ENCODE measurements at places on chromosomes 3 and 15. TPM values are rescaled to one million over a fixed set of nuclear protein-coding genes. Genes with fewer than 3 reads are reported as not detected.

XIRP1 gene
- polyA plus RNA-seq, result not detected

GRCh38 chr3:196378146-196378841 is 40.1 kb upstream of the TM4SF19 start:
- DNase-seq, result no peak

OGG1 gene
- 26.5 TPM for polyA plus RNA-seq

CRABP1 gene
- not detected for polyA plus RNA-seq

- no peak for DNase-seq
Observed at GRCh38 chr3:182755712-182756111, 37.6 kb upstream of the ATP11B start.

DNA sequence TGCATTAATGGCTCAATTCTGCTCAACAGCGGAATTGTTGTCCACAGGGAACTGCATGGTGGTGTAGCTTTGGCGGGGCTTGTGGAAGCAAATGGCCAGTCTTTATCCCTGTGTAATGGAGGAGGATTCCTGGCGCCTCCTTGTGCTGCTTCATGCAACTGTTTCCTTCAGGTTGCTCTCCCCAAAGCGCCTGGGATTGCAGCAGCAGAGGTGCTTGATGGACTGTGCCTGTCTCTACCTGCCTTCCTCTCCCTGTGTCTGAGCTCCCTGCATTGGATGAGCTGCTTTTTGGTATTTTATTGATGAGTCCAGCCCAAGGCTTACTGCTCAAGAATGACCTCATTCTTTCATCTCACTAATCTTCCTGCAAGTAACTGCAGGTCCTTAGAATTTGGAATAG is 72.9 kb upstream of the NDN start:
- DNase-seq, result no peak

GRCh38 chr3:97990624-97991292 is 18.5 kb upstream of the RIOX2 start:
- DNase-seq, result no peak

C3orf49 gene
- not detected for polyA plus RNA-seq

GRCh38 chr3:73009008-73009407 is 12.4 kb downstream of the PPP4R2 start:
- DNase-seq, result no peak

- DNase-seq, result no peak
Observed at GRCh38 chr15:34292621-34293020, 45.0 kb downstream of the SLC12A6 start.

DNA sequence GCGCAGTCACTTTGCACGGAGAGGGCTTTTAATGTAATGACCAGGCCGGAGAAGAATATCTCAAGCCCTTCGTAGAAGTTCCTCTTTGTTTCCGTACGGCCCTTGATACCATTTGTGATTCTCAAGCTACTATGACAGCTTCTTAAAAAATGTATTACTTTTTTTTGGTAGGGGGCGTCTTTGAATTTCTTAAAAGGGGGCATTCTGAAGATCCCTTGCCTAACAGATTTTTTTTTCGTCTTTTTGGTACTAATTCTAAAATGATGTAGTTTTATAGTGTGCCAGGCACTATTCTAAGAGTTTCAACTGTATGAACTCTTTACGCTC is 614.0 kb downstream of the MCTP2 start:
- DNase-seq, result no peak

- DNase-seq, result no peak
Observed at GRCh38 chr3:65582012-65582717, 456.6 kb downstream of the MAGI1 start.

- peak; percentile 73 for DNase-seq
Observed at GRCh38 chr15:81000624-81001151, at the start of gene TLNRD1. Gene TLNRD1 (plus strand): TSS chr15:81000923. CDS start chr15:81002272, 1,349 bp downstream.

DNA sequence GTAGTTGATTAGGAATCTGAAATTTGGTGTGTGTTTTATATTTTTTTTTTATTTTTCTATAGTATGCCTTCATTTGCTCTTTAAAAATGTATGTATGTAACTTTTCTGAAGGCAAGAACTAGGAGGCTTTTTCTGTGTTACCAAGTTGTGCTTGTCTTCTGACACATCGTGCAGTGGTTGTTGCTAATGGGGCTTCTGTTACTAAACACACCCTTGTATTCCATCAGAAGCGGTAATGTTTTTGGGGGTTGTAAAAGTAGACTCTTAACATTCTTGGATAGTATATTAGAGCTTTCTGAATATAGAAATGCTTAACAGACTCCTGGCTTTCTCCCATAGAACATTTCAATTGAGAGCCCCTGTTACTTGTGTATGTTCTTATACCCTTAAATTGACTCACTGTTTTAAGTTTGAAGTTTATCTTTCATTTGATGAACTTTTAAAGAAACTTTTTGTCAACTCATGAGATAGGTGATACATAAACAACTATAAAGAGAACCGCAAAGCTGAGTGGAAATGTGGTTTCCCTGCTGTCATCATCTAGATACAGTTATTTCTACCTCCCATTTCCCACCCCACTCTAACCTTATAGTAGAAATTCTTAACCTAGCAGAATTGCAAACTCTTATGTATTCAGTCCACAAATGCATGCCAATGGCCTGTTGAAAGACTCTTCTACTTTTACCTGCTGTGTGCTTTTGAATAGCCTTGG is 2.5 kb downstream of the TIPARP start:
- no peak for DNase-seq

DNA sequence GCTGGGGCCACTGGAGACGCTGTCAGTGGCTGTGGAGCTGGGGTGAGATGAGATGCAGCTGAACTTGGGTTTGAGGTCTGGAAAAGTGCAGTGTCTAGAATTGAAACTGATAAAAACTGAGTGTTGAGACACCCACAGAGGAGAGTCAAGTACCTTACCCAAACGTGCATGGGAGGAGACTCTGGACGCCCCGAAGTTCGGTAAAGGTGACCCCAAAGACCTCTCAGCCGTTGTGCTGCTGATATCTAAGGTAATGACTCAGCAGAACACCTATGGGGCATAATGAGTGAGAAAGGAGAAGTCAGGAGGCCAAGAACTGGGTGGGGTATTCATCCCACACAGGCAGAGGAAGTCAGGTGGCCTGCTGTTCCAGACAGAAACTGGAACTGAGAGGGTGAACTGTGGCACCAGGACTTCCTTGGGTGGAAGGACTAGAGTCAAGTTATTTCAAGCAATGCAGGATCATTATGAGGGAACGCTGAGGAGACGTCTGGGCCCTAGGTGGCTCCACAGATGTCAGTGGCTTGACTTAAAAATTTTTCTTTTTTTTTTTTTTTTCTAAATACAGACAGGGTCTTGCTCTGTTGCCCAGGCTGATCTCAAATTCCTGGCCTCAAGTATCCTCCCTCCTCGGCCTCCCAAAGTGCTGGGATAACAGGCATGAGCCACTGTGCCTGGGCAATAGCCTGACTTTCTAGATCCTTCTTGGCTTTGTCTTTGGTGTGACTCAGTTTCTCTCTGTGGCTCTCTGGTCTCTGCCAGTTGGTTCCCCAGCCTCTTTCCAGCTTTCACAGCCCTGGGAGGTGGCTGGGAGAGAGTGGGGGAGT is 67.6 kb upstream of the GCNT3 start:
- no peak for DNase-seq

- no peak for DNase-seq
Observed at GRCh38 chr3:122985539-122985938, 42.0 kb downstream of the SEMA5B start.

- DNase-seq, result no peak
Observed at GRCh38 chr3:187447737-187448136, 79.6 kb downstream of the RTP4 start.

GRCh38 chr3:168933614-168934013 is 729.9 kb downstream of the MECOM start:
- DNase-seq, result no peak

DNA sequence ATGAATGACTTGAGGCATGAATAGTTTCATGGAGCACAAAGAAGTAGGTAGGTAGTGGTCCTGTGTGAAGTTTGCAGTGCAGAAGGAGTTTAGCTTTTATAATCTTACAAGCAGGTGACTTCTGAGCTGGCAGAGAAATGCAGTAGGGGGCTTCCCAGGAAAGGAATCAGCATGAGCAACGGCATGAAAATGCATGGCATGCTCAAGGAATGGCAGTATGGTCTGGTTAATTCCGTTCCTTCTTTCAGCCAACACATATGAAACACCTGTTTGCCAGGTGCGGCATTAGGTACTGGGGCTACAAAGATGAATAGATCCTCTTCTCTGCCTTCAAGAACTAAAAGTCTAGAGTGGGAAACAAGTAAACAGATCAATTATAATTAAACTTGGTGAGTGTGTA is 138.0 kb upstream of the BHLHE40 start:
- no peak for DNase-seq

GRCh38 chr3:32975891-32976595 is 24.6 kb downstream of the CCR4 start:
- no peak for DNase-seq

- no peak for DNase-seq
Observed at GRCh38 chr3:187015903-187016638, 85.7 kb downstream of the ST6GAL1 start.

XYLB gene
- 4.0 TPM for polyA plus RNA-seq

DNA sequence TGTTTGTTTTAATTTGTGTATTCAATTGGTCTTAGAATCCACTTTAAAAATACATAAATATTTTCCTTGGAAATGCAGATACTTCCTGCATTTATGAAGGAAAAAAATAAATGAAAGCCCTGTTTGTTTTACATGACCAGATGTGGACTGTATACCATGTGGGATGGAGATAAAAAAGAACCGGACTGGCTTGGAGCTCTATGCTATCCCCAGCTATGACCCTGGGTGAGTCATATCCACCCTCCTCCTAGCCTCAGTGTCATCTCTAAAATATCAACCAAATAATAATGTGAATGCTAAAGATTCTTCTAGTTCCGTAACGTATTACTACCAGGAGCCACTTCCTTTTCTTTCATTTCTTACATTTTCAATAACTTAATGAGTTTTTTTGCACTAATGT is 44.5 kb upstream of the PDZRN3 start:
- DNase-seq, result peak; percentile 24

RNU5B-1 gene
- not detected for polyA plus RNA-seq

ILDR1 gene
- not detected for polyA plus RNA-seq

RAD51 gene
- 5.1 TPM for polyA plus RNA-seq

GRCh38 chr3:1346386-1346785 is 253.6 kb downstream of the CNTN6 start:
- no peak for DNase-seq

RAB6B gene
- polyA plus RNA-seq, result 2.3 TPM

LXN gene
- 281 TPM for polyA plus RNA-seq

CTXND1 gene
- polyA plus RNA-seq, result not detected

DNA sequence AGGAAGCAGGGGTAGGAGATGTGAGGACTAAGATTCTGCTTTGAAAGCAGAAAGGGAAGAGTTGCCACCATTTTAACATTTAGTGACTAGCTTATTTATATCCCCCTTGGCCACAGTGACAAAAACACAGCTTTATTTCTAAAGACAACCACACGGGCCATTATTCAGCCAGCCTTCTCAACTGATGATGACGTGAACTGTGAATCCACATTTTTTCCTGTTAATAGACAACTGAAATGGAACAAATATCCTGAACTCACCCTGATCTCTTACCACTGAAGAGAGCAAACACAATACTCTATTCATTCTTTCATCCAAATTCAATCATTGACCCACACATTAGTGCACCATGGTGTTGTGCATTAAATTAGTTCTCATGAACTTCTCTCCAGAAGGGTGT is 145.1 kb downstream of the TNIK start:
- no peak for DNase-seq
